Fibroblast of skin of left quadriceps (primary cell): ENCODE measurements at places on chromosomes 13 and 19.

- DNase-seq = no peak
Observed at GRCh38 chr19:1289686-1290025, 4.0 kb downstream of the EFNA2 start.

DNA sequence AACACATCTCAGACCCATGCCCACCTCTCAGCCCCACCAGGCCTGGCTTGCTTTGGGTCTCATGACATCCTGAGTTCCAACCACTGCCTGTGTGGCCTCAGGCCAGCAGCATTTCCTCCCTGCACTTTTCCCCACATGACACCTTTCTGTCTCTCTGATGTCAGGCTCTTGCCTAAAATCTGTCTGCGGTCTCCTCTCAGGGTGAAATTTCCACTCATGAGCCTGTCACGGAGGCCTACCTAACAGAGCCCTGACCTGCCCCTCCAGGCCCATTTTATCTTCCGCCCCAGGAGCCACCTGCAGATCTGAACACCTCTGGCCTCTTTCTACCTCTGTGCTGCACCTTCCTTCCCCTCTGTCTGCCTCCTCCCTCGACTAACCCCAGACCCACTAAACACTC, 93.5 kb downstream of the ZDHHC20 start:
- DNase-seq = no peak

GRCh38 chr13:113448885-113449692, 4.2 kb downstream of the ADPRHL1 start:
- DNase-seq = no peak

GRCh38 chr13:29594710-29595379, 643 bp downstream of the SLC7A1 start:
- no peak for DNase-seq

- no peak for DNase-seq
Observed at GRCh38 chr19:8681345-8682029, 17.1 kb downstream of the ACTL9 start.

DNA sequence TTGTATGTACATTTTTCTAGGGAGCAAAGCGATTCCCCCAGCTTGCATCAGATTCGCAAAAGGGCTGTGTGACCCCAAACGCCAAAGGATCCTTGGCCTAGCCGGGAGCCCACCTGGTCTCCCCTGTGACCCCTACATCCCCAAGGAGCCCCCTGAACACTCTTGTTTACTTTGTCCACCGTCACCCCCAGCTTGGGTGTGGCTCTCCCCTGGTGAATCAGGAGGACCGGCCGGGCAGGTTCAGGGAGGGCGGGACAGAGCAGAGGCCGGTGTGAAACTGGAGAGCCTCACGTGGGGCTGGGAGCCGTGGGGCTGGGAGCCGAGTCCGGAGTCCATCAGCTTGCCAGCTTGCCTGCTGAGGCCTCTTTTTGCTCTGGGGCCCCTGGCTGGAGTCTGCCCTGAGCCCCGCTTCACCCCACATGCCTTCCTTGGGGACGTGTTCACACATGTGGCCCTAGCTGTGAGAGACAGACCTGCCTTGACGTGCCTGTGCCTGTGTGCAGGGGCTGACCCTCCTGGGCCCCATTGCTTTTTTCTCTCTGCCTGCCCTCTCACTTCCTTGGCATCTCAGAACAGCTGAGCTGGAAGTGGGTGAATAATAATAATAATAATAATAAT, 2.0 kb downstream of the ITPKC start:
- no peak for DNase-seq

DNA sequence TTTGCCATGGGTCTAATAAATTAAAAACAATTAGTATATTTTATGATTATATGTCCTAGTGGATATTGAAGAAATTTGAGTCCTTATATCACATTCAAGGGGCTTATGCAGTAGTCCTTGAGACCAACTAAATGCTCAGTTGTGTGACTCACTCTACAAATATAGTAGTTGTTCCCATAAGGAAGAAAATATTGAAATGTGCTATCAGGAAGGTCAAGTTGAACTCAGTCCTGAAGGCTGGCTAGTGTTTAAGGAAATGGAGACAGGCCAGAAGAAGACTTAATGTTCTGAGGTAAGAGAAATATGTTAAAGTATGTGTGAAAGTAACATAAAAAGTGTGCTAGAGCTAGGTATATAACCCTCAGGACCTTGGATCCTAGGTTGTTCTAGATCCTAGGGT, 766.1 kb upstream of the GPC6 start:
- no peak for DNase-seq
